ENCODE measurements at places on chromosomes 7 and 10.

GRCh38 chr10:44930904-44931620 lies 19.9 kb downstream of the TMEM72 start:
- no peak for DNase-seq

- DNase-seq: no peak
Observed at GRCh38 chr10:51935341-51935740, 235.9 kb upstream of the CSTF2T start.

DNA sequence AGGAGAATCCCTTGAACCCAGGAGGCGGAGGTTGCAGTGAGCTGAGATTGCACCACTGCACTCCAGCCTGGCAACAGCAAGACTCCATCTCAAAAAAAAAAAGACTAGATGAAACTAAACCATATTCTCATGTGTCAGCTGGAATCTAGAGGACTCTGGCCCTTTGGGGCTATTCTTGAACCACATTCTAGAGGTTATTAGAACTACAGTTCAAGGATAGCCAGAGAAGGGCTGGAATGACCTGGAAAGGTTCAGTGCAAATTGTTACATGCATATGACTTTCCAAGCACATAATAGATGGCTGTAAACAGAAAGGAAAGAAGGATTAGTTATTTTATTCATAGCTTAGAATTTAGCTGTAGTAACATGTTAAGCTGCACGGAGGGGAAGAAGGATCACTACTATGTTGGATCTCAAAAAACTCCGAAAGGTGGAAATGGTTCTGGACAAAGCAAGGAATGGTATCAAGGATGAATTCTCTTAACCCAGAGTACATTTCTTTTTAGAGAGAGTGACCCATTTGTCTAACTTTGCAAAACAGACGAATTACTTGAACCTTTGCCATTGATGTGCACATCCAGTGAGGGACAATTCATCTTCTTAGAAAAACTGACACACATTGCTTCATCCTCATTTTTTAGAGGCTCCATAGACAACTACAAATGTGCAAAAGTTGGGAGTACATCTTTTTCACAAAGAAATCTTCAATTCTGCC lies 124.0 kb upstream of the SAMD8 start:
- DNase-seq: no peak

GRCh38 chr7:39301543-39301942 lies 264.7 kb upstream of the YAE1 start:
- no peak for DNase-seq

GRCh38 chr7:148693651-148694050 lies 5.1 kb upstream of the CUL1 start:
- no peak for DNase-seq

DNA sequence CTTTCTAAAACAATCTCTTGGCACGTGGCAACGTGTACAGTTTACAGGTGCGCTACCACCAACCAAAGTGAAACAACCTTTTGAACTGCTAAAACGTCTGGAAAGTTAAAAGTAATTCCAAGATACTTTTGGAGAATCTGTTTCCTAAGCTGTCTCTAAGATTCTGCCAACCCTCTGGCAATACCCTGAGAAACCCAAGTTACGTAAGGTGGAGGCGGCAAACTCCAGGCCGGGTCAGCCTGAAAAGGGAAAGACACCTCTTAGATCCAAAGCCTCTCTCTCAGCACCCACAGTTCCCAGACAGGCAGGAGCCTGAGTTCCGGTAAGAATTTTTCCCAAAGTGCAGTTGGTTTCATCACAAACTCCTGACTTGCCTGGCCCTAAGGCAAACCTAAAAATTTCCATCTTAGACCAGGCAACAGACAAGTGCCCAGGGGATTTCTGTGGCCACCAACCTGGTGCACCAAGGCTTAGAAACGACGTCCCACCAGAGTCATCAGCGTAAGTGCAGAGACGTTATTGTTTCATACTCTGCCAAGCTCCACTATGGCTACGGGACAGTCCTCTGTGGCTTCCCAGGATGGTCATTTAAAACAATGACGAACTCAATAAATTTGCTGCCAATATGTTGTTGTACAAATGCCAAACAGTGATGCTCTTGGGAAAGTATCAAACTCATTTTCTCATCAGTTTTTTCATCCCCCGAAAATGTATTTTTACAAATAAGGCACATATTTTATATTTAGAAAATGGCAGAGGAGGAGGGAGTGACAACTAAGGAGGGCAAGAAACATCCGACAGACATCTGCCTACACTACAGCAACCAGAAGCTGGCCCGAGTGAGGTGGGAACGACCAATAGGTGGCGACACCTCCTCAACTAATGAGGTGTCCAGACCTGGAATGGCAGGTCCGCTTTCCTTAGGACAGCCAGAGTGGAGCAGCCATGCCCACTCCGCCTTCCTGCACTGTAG lies 205.8 kb upstream of the FRMD4A start:
- DNase-seq: no peak

DNA sequence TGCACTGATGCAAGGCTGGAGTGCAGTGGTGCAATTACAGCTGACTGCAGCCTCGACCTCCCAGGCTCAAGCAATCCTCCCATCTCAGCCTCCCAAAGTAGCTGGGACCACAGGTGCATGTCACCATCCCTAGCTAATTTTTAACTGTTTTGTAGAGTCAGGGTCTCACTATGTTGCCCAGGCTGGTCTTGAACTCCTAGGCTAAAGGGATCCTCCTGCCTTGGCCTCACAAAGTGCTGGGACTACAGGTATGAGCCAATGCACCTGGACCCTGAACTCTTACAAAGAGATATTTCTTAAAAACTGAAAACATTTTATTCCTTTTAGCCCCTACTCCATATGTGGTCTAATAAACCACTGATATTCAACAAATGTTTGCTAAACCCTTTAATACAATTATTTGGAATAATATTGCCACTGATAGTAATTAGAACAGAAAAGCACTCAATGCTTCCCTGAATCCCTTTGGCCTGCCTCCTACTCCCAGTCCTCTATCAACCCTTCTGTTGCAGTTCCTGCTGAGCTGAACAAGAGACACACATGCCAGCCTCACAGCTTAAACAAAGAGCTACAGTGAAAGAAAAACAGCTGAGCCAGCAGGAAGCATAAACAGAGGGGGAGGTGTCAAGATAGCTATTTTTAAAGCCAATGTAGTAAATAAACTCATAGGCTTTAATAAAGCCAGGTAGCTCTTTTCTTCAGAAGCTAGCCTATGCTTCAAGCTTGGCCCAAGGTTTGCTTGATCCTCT lies 7.0 kb upstream of the GNAI1 start:
- no peak for DNase-seq

DNA sequence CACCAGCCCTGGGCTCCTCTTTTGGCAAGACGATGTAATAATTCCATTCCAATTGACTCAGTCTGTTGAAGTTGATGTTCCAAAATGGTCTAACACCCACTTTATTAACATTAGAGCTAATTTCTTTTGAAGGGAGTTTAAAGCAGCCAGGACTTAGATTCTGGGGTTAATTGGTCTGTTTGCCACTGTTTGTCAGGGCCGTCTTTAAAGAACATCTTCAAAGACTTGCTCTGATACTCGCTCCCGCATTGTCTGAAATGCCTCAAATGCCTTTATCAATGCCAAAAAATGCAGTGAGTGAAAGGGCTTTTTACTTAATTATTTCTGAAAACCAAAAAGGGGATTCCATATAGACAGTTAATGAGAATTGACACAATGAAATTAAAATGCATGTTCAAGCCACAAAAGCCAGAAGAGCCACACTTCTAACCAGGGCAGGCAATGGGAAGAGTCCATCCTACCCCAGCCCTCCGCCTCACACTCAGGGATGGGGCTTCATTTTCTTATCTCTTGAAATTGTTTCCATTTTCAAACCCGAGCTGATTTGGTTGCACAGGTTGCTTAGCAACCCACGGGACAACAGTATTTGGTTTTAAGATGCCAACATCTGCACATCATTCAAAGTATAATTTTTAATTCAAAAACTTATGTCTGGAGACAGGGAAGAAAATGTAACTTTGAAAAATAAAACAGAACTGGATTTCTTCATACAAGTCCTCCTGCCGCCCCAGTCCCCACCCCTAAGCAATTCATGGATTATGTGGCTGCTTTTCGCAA lies 163.0 kb downstream of the FGFR2 start:
- DNase-seq: no peak

- no peak for DNase-seq
Observed at GRCh38 chr7:78783179-78783962, 670.1 kb downstream of the MAGI2 start.

DNA sequence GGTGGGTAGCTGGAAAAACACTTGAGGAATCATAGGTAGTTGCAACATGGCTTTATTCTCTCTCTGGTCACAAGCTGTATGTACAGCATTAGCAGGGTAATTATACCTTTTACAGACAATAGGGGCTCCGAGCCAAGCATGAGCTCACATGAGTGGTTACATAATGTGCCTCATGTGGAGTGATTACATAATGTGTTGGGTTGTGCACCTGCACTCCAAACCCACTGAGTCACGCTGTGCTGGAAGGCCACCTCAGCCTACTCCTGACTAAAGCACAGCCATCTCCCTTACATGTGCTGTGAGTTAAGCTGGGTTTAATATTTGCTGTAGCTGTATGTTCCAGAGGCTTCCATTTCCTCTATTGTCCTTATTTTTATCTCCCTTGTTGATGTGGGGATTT lies 348.7 kb upstream of the SEMA3C start:
- no peak for DNase-seq
